ENCODE measurements at places on chromosomes 11 and 22.

- no peak for DNase-seq
These were observed 18.8 kb upstream of the MGAT3 start for GRCh38 chr22:39437791-39438704.

DNA sequence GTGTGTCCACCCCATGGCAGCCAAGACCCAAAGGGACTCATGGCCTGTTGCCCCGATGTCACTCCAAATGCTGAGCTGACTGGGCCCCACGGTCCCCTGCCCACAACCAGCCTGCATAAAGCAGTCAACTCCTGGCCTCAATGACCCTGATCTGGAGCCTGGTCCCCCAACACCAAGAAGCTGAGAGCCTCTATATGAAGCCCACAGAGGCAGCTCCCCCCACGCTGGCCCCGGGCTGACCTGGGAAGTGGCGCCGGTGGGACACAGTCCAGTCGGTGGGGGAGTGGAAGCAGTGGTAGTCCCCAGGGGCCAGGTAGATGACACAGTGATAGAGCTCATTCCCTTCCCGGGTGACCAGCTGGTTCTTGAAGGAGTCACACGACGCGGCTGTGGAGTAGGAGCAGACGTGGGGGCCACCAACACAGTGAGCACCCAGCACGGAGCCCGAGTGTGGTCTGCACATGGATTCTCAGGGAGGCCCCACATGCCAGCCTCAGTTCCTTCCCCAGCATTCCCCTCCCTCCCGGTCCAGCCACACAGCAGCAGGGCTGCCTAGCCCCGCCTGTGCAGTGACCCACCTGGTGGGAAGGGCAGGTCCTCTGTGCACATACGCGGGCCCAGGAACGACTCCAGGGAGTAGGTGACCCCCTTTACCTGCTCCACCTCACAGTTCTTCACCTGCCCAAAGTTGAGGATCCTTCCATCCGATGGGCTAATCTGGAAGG, 41.1 kb downstream of the PISD start:
- no peak for DNase-seq

GRCh38 chr22:22827187-22827939, 60.3 kb upstream of the IGLL5 start:
- no peak for DNase-seq

GRCh38 chr11:95358511-95359340, 127.7 kb upstream of the SESN3 start:
- no peak for DNase-seq

DNA sequence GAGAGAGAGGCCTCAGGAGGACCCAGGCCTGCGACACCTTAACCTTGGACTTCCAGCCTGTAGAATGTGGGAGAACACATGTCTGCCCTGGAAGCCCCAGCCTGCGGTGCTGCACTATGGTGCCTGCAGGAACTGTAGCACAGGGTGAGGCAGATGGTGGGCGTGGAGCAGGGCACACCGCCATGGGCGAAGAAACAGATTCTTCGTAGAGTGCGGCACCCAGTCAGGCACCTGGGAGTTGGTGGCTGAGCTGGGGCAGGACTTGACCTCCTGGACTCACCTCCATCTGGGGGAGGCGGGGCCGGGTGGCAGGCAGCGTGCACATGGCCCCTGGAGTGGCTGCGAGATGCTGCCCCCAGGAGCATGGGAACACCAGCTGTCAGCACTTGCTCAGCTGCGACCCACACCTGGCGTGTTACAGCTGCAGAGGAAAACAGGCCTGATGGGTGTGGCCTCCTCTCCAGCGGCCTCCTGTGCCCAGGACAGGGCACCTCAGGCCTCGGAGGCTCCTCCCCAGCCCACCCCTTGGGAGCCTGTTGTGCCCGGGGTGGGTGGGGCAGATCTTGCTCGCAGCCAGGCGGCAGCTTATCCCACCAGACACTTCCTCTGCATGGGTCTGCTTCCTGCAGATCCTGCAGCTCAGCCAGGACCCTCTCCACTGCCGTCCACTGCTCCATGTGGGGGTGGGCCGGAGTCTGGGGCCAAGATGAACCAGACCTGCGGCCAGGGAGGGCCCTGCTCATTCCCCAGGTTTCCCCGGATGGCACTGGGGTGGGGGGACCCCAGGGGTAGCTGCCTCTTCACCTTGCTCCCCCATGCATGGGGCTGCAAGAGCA, 80.4 kb downstream of the MYEOV start:
- no peak for DNase-seq

- no peak for DNase-seq
These were observed 119.1 kb downstream of the MN1 start for GRCh38 chr22:27682437-27682836.

DNA sequence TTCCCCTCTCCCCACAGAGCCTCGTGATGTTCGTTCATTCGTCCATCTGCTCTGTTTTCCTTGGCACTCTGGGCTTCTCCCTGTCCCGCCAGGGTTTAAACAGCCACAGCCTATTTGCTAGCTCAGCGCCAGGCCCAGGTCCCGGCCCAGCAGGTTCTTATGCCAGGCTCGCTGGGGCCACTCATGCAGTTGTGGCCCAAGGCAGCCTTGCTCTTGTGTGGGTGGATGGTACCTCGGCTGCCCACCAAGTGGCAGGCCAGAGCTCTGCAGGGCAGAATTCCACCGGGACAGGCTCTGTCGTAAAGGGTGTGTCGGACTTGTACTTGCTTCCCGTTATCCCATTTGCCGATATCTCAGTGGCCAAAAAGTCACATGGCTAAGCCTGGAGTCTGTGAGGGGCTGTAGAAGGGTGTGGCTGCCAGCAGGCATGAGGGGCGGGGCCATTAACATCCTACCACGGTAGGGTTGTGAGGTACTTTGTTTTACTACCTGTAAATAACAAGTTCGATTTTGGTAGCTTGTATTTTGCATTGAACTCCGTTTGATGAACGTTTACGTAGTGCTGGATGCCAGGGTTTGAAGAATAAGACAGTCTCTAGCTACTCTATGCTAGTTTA, 7.9 kb downstream of the FAM118A start:
- no peak for DNase-seq

- no peak for DNase-seq
These were observed 2.8 kb downstream of the C11orf71 start for GRCh38 chr11:114397349-114397982.

DNA sequence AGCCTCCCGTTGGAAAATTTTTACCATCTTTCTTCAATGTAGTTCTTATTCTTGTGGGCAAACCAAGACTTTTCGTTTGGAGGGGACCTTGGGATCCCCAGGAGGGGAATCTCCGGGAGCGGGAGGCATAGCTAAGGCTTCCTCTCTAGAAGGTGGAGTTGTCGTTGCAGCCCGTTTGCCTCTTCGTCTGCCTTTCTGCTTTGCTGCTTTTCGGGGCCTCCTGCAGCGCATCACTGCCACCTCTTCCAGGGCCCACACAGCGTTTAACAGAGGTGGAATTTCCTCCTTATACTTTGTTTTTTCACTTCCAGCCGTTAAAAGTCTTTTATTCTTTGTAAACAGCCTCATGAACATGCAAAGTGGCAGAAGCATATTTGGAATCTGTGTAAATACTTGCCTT, 3.5 kb upstream of the IFITM3 start:
- DNase-seq = no peak

DNA sequence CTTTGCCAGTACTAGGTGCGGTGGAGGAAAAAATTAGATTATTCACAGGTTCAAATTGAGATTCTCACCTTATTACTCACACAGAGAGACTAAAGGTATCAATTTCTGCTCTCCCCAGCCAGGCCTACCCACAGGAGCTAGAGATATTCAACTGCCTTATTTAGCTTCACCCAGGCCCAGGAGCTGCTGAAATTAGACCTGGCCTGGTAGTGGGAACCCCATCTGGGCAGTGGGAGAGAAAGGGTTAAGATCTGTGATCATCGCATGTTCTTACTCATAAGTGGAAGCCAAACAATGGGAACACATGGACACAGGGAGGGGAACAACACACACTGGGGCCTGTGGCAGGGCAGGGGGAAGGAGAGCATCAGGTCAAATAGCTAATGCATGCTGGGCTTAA, 20.9 kb upstream of the MICAL2 start:
- no peak for DNase-seq

GRCh38 chr11:2864901-2865300, 20.7 kb downstream of the CDKN1C start:
- DNase-seq = no peak

GRCh38 chr22:29854432-29854831, 16.4 kb upstream of the ASCC2 start:
- DNase-seq = no peak

- DNase-seq = no peak
These were observed 24.8 kb upstream of the MICAL2 start for GRCh38 chr11:12085371-12086251.

DNA sequence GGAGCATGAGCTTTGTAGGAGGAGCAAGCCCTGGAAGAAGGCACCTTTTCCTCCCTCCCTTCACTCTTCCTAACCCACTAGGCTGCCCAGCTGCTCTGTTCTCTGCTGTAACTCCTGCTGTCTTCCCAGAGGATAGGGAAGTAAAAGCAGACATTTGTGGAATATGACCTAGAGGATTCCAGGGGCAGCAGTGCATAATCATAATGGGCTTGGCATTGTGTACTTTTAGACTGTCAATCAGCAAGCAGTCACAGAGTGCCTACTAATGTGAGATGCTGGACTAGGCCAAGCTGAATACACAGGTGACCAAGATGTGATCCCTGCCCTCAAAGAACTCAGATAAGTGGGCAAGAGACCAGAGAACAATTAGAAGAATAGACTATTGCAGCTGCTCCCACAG, 133.0 kb downstream of the NAV2 start:
- no peak for DNase-seq

DNA sequence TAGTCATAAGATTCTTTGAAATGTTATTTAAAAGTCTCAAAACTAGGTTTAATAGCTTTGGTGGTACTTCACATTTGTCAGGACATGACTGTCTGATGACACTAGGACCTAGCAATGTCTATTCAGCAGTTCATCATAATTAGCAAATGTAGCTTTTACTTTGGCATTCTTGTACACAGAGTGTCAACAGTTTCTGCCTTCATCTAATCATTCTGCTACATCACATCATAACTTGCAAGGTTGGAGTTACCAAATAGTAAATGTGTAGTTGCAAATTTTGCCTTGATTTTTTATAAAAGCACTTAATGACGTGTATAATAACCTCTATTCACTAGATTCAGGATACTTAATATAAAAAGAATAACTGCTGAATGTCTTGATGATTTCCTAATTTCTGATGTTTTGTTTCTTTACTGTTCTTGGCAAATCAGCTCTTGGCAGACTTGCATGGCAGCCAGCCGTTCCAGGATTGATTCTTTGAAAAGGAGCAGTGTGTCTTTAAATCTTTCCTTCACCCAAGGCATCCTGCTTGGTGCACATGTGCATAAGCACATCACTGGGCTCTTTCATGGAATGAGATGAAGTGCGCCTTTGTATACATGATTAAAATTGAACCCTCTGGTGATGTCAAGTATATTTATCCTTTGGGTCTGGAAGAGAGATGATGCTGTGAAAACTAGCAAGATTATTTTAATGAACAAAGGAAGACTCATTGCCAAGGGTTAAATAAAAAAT, 12.2 kb downstream of the FBXO7 start:
- no peak for DNase-seq

DNA sequence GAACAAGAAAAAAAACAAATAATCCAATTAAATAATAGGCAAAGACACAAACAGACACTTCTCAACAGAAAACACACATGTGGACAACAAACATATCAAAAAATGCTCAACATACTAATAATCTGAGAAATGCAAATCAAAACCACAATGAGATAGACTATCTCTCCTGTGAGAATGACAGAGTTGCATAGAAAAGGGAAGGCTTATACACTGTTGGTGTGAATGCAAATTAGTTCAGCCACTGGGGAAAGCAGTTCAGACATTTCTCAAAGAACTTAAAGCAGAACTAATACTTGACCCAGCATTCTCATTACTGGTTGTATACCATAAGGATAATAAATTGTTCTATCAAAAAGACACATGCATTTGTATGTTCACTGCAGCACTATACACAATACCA, 637.8 kb upstream of the LUZP2 start:
- DNase-seq = no peak

GRCh38 chr22:20165421-20165820, 14.6 kb upstream of the CCDC188 start:
- DNase-seq = no peak

- peak; percentile 56 for DNase-seq
These were observed 48.8 kb downstream of the OSBP2 start for GRCh38 chr22:30743257-30744020.

GRCh38 chr11:43130616-43131015, 181.2 kb upstream of the API5 start:
- DNase-seq = no peak

DNA sequence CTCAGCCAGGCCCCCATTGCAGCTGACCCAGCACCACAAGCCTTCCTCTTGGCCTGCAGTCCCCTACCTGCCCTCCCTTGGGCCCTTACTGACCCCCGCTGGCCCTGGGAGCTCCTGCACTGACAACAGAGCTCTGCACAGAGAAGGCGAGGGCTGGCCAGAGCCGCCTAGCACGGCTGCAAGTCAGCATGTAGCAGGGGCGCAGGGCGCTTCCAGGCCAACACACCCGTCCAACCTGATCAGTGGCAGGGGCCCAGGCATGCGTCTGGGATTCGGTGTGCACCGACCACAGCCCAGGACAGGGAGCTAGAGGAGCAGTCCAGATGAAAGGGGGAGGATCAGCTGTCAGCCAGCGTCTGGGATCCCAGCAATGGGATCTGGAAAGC, 7.6 kb downstream of the WNT7B start:
- no peak for DNase-seq

DNA sequence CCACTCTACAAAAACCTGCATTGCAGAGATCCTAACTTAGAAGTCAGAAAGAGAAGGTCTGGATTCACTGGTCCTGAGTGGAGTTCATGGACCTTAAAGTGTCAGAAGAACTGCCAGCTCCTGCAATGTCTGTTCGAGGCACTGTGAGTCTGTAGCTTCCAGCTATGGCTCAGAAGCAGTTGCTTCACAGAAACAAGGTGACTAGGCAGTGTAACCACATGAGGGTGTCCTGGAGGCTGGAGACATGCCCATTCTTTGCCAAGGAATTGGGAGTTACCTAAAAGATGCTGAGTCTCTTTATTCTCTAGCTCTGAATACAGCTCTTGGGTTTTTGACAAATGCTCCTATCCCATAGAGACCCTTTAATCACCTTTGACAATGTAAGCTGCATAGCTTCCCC, 130.5 kb downstream of the SPON1 start:
- no peak for DNase-seq

- no peak for DNase-seq
These were observed 25.5 kb downstream of the DDI1 start for GRCh38 chr11:104061853-104062521.

DNA sequence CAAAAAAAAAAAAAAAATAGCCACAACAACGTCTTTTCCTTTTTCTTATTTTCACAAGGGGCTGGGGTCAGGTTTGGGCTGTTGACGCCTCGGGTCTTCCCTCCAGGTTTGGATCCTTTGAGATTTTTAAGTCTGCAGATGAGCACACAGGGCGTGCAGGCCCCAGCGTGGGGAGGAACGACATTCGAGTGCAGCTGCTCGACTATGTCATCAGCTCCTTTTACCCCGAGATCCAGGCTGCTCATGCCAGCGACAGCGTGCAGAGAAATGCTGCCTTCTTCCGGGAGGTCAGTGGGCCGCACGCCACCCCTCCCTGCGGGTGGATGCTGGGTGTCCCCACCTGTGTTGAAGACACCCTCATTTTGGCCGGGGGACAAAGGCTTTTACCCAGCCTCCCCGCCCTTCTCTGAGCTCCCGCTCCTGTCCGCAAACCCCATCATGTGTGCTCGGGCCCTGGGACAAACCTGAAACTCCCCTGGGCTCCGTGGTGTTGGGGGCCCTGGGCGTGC, 7.7 kb downstream of the SELENOO start:
- DNase-seq = no peak

- no peak for DNase-seq
These were observed 6.3 kb downstream of the FDX1 start for GRCh38 chr11:110435780-110436717.
